ENCODE measurements at places on chromosomes 7 and 10. TPM values are rescaled to one million over a fixed set of nuclear protein-coding genes. Genes with fewer than 3 reads are reported as not detected.

DNA sequence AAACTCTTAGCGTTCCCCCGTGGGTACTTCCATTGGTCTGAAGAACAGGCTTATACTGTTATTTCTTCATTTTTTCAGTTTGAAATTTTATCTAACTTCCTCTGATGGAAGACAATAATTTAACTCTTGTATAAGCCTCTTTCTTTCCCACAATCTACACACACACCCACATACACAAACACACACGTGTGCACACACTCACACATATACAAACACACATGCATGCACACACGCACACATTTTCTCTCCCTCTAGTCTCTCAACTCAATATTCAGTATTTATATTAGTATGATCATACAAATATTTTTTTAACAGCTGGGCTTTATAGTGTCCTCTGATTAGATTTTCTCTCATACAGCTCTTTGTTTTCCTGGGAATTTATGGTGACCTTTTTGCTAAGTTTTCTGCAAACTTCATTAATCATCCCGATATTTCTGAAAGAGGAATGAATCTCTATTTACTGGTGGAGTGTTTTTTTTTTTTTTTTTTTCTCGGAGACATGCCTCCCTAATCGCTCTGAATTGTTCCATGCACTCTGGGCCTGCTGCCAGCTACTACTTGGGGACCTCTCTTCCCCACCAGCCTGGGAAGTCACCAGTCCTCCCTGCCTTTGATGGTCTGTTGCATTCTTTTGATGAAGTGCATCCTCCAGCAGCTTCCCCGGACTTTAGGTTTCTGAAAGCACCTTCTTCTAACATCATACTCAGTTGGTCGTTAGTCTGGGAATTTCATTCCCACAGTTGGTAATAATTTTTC is 75.5 kb downstream of the ZNF777 start:
- DNase-seq: no peak

DNA sequence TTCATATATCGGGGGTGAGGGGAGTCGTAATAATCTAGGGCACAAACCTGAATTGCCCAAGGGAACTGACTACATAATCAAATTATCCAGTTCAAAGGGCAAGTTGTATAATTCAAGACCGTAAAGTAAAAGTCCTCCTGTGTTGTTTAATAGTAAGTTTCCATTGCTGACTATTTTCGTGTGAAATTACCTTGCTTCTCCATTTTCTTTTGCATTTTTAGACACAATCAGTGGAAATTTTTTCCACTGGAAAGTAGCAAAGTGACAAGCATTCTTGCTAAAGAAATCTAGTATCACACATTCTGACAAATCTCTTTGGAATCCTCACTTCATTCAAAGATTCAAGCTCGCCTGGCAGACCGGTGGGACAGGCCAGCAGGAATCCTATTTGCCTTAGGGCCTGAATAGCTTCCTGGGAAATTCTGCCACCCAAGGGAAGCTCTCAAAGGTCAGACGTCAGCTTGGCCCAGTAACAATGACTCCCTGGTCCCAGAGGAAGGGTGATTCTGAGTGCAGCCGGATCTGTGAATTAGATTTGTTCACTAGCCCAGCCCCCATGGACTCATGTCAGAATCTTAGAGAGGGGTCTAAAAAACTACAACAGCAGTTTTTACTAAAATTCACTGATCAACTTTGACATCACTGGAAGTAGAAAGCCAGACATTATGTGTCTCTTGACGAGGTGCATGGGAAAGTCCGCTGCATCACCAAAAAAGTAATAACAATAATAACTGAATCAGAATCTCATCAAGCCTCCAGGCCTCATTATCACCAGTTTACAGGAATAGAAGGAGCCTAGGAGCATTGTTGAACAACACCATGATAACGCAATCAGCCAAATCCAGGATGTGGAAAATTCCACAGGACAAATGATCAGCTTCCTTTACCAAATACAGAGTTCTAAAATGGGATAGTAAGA is 161.0 kb downstream of the SKIDA1 start:
- no peak for DNase-seq

DNA sequence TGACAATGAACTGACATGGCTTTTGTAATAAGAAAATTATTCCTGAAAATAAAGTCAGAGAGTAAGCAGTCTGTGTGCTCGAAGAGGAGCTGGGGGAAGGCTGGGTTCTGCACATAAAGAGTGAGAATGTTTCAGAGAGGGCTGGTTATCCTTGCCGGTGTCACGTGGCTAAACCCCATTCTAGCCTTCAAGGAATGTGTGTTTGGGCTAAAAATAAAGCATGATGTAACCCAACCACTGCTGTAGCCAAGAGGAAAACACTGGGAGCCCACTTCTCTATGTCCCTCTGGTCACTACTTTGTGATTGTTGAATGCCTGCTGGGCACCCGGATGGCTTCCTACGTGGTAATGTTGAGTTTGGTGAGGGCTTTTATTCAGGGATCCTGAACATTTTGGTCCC is 23.5 kb downstream of the WDFY4 start:
- DNase-seq: no peak

DNA sequence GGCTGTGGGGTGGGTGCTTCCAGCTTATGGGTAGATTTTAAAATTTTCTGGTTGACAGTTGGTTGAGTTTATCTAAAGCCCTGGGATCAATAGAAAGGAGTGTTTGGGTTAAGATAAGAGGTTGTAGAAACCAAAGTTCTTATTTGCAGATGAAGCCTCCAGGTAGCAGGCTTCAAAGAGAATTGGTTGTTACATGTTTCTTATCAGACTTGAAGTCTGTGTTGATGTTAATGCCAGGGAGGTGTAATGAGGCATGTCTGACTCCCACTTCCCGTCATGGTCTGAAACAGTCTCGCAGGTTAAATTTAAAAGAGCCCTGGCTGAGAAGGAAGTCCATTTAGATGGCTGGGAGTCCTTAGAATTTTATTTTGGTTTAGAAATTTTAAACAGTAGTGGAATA is 165.2 kb upstream of the TMEM72 start:
- no peak for DNase-seq

- no peak for DNase-seq
These were observed at the start of gene OPALIN for GRCh38 chr10:96358851-96359540. Gene OPALIN (minus strand): TSS chr10:96359002. CDS start chr10:96358896, 106 bp downstream.

DNA sequence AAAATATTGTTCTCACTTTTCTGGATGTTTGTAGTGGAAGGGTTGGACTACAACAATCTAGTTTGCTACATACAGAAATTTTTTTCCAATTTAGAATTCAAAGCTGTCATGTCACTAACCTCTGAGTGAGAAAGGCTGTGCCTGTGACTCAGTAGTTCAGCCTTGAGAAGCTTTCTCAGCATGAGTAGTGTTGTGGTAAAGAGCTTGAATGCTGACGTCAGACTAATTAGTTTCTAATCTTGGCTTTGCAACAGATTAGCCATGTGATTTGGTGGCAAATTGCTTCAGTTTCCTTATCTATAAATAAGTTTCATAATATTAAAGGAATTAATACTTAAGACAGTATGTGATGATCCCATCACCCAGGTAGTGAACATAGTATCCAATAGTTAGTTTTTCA is 83.8 kb downstream of the ABCA13 start:
- no peak for DNase-seq

DNA sequence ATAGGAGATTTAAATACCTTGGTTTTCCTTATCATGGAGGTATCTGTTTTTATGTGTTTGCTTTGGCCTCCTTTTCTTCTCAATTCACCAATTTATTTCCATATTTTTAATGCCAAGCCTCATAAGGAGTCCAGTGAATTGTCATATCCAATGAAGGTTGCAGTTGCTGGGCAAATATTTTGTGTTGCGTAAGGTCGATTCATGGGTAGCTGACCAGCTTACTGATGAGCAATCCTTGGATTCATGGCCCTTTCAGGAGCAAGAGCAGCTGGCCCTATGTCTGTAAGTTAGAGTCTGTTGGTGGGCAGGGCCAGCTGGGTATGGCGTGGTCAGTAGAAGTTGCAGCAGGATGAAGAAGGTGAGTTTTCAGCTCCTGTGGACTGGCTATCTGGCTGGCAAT is 182.9 kb downstream of the PFKFB3 start:
- no peak for DNase-seq

DNA sequence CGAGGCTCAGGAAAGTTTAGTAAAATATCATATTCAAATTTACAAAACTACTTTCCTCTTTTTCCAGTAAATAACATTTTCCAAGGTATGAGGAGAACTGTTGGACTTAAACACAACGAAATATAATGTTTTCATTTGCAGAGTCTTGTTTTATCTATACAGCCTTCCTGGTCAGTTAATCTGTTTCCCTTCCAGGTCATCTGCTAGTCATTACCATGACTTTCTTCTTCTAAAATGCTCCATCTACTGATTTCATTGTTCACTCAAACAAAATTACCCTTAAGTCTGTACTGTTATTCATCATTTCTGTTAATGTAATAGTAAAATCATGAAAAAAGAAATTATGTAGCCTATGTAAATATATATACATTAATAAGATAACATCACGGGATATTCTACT is 69.8 kb downstream of the GNAI1 start:
- DNase-seq: no peak

CPED1 gene
- total RNA-seq: 1.1 TPM

CPA1 gene
- 23.7 TPM for total RNA-seq

NEURL1 gene
- 17.6 TPM for total RNA-seq

CCL26 gene
- total RNA-seq: not detected

All from progenitor cell of endocrine pancreas (in vitro differentiated cells).